ENCODE measurements at places on chromosomes 5 and 9. TPM values are rescaled to one million over a fixed set of nuclear protein-coding genes. Genes with fewer than 3 reads are reported as not detected.

DNA sequence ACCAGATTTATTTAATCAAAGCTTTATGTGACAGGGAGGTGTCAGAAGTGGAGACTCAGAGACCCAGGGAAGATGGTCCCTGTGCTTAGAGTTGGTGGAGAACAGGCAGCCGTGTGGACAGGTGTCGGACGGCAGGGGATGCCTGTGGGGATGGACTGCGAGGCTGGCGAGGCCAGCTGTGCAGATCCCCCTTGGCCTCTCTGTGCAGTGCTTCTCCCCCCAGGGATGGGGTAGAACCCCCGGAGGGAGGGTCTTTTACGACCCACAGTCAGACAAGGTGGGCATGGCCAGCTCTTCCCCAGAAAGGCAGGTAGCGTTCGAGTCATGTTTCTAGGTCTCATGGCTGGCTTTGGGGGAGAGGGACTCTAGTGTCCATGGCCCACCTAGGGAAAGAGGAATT, 4.7 kb upstream of the SLC2A6 start:
- H3K36me3 ChIP-seq = no peaks in the 10 kb centered on the region
- DNase-seq = no peak
- H3K4me1 ChIP-seq = peaks cover 46% of the 10 kb centered on the region
- no peak overlapping the region for H3K27ac ChIP-seq
- H3K27me3 ChIP-seq = 0 out of 2 replicates have a peak, but pooled peaks cover under 1% of the 10 kb centered on the region
- no peak overlapping the region for H3K4me3 ChIP-seq

- H3K27ac ChIP-seq = no peak overlapping the region
- no peaks in the 10 kb centered on the region for H3K27me3 ChIP-seq
- DNase-seq = no peak
- H3K4me1 ChIP-seq = no peaks in the 10 kb centered on the region
- H3K36me3 ChIP-seq = no peaks in the 10 kb centered on the region
These were observed 280.8 kb upstream of the RASA1 start for GRCh38 chr5:86986837-86987236.

- H3K36me3 ChIP-seq = no peaks in the 10 kb centered on the region
- peak overlapping the region; percentile 94 for H3K27ac ChIP-seq
- peaks cover 47% of the 10 kb centered on the region for H3K4me1 ChIP-seq
- DNase-seq = peak; percentile 97
- H3K27me3 ChIP-seq = no peaks in the 10 kb centered on the region
- H3K4me3 ChIP-seq = peak overlapping the region; percentile 43
These were observed 6.4 kb upstream of the AGPAT2 start for GRCh38 chr9:136693490-136694162.

DNA sequence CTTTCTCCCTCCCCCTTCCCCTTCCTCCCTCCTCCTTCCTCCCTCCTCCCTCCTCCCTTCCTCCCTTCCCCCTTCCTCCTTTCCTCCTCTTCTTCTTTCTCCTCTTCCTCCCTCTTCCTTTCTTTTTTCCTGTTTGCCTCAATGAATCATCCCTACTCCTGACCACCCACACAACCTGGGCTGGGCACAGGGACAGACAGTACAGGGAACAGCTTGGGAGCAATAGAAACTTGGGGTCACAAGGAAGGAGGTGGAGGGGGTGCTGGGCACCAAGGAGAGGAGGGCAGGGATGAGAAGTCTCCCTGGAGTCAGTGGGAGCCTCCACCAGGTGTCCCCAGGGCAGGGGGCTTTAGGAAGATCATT, 5.0 kb downstream of the TTC16 start:
- no peaks in the 10 kb centered on the region for H3K27me3 ChIP-seq
- peak overlapping the region; percentile 37 for H3K27ac ChIP-seq
- H3K4me1 ChIP-seq = peaks cover 16% of the 10 kb centered on the region
- no peaks in the 10 kb centered on the region for H3K36me3 ChIP-seq

GRCh38 chr5:135993880-135994636, 34.7 kb upstream of the TGFBI start:
- DNase-seq = no peak
- no peak overlapping the region for H3K27ac ChIP-seq
- H3K27me3 ChIP-seq = no peaks in the 10 kb centered on the region
- no peaks in the 10 kb centered on the region for H3K4me1 ChIP-seq
- no peak overlapping the region for H3K4me3 ChIP-seq
- no peaks in the 10 kb centered on the region for H3K36me3 ChIP-seq

GRCh38 chr9:133273819-133274218, 1.2 kb downstream of the ABO start:
- H3K27me3 ChIP-seq = peaks cover 40% of the 10 kb centered on the region
- H3K4me1 ChIP-seq = no peaks in the 10 kb centered on the region
- no peak overlapping the region for H3K4me3 ChIP-seq
- H3K27ac ChIP-seq = no peak overlapping the region
- no peaks in the 10 kb centered on the region for H3K36me3 ChIP-seq

Gene PIP5K1B
- not detected for total RNA-seq

Gene IDNK
- 1.7 TPM for total RNA-seq

Gene OSMR
- 45.3 TPM for total RNA-seq

Measured in PC-9 (cell line).